ENCODE measurements at places on chromosomes 12 and 14.

- no peak for DNase-seq
Measured at GRCh38 chr14:104588066-104588857, 8.7 kb downstream of the C14orf180 start.

DNA sequence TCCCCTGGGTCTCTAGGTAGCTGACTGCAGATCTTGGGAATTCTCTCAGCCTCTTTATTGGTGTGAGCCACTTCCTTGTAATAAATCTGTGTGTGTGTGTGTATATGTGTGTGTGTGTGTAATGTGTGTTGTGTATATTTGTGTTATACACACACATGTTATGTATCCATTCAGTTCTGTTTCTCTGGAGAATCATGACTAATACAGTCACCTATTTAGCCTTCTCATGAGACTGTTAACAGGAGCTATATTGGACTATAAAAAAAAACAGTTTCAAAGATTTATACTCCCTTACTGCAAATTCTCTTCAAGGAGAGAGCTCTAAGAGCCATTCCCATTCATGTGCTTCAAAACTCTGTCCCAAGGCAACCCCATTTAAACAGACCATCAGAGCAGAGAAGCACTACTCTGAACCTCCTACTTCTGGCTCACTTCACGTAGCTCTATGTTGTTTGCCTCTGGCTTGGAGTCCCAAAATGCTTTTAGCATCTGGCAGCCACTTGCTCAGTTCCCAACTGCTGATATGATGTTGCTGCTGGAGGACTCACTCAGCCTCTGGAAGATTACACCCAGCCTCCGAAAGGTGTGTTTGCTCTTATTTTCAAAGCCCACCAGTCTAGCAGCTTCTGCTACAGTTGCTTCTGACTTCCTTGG is 48.7 kb upstream of the KITLG start:
- DNase-seq, result no peak

- DNase-seq, result no peak
Measured at GRCh38 chr12:25787701-25788100, 170.8 kb upstream of the RASSF8 start.

GRCh38 chr14:105605464-105606304 is 79.3 kb downstream of the TMEM121 start:
- no peak for DNase-seq
